Posterior cingulate gyrus (tissue), 11 donors: ENCODE measurements at places on chromosomes 12 and 14.

DNA sequence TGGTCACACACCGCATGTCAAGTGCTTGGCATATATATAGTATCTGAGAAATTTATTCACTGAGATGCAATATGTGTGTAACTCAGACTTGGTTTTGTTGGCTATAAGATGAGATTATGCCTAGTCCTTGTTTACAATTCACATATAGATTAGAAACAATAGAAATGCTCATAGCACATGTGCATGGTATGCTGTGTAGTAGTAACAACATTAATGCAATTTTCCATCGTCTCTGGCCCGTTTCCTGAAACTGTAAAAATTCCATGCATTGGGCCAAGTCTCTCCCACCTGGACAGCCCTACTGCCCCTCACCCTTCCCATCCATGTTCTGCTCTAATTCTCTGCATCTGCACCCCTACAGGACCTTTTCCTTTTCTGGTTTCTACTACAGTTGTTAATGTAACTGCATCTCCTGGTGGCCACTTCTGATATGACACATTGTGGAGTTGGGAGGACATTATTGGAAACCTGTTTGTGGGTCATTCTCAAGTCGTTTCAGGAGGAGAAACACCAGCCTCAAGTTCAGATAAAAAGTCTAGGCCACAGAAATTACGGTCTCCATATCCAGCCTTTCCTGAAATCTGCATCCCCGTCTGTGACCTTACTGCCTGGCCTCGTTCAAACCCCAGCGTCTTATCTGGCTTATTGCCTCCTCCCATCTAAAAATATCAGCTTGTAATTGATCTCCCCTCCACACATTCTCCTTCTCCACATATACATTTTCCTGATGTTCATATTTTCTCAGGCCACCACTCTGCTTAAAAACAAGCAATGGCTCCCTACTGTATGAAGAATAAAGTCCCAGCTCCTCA lies 37.5 kb downstream of the EMP1 start:
- DNase-seq, result no peak

DNA sequence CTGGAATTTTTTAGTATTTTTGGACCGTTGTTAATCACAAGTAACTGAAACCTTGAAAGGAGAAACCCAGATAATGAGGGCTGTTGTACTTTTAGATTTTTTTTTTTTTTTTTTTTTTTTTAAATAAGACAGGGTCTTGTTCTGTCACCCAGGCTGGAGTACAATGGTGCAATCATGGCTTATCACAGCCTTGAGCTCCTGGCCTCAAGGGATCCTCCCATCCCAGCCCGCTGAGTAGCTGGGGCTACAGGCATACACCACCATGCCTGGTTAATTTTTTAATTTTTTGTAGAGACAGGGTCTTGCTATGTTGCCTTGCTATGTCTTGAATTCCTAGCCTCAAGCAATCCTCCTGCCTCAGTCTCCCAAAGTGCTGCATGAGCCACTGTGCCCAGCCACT lies 211.6 kb downstream of the SYNE2 start:
- DNase-seq, result no peak

DNA sequence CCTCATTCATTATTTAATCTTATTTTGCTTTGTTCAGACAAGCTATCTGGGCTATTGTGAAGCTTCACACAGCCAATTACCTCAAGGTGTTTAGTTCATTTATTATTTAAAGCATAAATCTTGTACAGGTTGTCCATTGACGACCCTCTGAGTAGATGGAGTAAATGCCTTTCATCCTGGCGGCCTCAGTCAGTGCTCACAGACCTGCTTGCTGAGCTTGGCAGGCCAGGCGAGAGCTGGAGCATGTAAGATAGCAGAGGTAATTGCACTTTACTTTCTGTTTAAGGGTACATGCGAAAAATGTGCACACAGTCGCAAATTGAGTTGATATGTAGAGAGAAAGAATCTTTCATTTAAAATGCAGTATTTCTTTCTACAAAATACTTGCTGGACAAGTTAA lies 224.4 kb downstream of the NPAS3 start:
- no peak for DNase-seq

GRCh38 chr12:31590642-31591379 lies at the start of gene DENND5B:
Gene DENND5B, minus strand, starts transcription at chr12:31591136. Its CDS starts 304 bp downstream, at chr12:31590832.
- peak; percentile 75 for DNase-seq

- DNase-seq, result no peak
Observed at GRCh38 chr14:103121846-103122584, 1.2 kb upstream of the TNFAIP2 start.
